Fibroblast of skin of left biceps (primary cell): ENCODE measurements at places on chromosomes 13 and 19.

GRCh38 chr13:110722971-110723370, 9.5 kb downstream of the ING1 start:
- no peak for DNase-seq

GRCh38 chr13:101242720-101243119, 173.6 kb downstream of the NALCN start:
- no peak for DNase-seq

DNA sequence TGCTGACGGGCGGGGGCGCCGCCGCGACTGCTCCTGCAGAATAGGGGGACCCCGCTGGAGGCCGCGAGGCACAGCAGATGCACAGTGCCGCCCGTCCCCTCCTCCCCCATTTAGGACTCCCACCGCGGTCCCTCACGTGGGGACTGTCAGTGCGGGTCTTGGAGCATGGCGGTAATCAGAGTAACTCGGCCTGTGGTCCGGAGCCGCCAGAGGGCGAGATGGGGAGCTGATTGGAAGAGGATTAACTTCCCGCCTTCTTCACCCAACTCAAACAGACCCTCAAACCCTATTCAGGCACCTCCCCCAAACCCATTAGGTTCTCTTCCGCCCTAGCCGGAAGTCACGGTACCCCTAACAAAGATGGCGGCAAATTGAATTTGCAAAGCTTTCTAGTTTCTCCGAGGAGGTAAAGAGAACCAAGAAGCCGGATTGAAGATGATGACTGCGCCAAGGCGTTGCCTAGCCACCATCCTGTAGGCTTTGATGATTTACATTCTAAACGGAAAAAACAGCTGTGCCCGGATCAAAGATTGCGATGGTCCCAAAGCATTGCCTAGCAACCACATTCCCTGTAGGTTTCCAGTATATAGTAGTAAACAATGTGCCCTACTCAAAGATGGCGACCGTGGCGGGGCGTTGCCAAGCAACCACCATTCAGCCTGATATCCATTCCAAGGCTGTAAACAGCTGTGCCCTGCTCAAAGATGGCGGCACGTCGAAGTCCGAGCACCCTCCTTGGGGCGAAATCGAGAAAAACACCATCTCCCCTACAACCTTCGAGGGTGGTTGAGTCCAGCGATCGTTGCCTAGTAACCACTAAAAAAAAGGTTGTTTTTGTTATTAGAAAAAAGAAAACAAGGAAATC, at the start of gene FUZ:
TSS of gene FUZ (minus strand) at position 296 of the 865 bp plus-strand sequence. CDS start at position 110, 186 bp downstream.
- DNase-seq, result peak; percentile 96

DNA sequence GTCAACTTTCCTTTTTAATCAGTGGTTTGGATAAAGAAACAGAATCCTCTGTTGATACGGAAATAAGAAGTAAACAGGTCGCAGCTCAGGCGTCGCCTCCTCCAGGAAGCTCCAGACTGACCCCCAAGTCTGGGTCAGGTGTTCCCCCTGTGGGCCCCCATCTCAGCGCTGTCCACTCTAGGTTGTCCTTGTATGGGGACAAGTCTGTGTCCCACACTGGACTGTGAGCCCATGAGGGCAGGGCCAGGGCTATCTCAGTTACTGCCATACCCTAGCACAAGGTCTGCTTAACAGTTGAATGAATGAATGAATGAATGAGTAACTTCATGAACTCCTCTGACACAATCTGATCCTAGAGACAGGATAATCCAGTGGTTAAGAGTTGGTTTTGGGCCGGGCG, 7.5 kb downstream of the CLASRP start:
- DNase-seq, result no peak

DNA sequence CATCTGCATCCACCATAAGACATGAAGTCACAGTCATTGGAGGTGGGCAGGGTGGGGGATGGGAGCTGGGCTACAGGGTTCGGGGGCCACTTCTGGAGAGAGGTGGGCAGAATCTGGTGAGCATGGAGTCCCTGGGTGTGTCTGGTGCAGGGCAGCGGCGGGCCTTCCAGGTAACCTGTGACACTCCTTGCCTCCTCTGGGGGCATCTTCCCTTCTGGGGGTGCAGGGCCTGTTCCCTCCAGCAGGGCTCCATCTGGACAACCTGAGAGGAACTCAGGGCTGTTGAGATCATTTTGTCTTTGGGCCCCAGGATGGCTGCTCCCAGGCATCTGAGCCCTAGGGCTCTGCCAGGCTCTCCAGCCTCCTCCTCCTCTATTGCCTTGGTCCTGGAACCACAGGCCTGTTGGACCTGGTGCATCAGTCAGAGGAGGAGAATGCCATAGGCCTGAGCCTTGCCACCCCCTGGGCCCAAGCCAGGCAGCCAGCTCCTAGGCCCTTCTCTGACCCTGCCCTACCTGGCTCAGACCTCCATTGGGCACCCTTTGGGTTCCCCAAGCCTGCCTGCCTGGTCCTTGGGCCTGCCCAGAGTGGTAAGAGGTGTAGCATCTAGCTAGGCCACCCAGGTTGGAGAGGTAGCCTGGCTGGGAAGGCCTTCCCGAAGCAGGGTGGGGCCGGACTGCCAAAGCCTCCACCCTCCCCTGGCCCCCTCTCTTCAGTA, 13.4 kb downstream of the LYL1 start:
- no peak for DNase-seq
